Activated B cell treated with CpG ODN at 0.5 μM for 24 hours (primary cell): ENCODE measurements at places on chromosomes 4 and X. TPM values are rescaled to one million over a fixed set of nuclear protein-coding genes. Genes with fewer than 3 reads are reported as not detected.
A peak's percentile ranks its signal among the peaks of the same experiment; 100 is the strongest.

DNA sequence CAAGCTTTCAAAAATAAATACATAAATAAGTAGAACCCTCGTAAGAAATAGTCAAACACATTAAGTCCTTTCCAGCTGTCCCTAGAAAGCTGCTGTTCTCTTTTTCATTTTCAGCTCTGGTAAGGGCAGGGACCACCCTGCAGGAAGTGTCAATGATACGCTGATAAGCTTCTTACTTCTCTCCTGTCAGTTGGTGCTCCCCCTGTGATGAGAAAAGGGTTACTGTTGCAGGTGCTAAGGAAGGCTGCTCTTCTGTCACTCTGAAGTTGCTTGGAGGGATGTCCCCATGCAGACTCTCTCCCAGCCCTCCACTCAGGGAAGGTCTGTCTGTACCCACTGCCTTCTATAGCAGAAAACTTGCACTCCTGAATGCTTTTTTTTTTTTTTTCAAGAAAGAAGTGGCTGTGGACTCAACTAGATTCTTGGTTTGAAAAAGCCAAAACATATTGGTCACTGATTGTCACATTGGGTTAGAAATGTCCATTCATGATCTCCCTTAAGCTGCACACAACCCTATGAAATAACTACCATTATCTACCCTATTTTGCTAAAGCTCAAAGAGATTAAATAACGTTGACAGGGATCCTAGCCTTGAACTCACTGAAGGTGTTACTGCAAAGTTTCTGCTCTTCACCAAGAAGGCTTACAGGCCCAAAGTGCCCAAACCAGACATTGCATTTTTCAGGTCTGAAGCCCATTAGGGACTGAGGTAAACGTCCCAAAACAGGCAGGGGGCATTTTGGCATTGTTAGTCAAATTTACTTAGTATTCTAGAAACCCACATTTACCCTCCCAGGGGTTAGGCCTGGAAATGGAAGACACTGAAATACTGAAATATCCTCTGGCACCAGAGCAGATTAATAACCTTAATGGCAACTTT lies 1.2 kb downstream of the CXCL3 start:
- no peak for DNase-seq

- no peak for DNase-seq
Observed at GRCh38 chr4:162706051-162706450, 460.6 kb downstream of the NAF1 start.

GRCh38 chr4:101198682-101199339 lies 148.5 kb downstream of the PPP3CA start:
- no peak for DNase-seq

PDE6B gene
- 13.8 and 15.0 TPM in 2 replicates for total RNA-seq

DNA sequence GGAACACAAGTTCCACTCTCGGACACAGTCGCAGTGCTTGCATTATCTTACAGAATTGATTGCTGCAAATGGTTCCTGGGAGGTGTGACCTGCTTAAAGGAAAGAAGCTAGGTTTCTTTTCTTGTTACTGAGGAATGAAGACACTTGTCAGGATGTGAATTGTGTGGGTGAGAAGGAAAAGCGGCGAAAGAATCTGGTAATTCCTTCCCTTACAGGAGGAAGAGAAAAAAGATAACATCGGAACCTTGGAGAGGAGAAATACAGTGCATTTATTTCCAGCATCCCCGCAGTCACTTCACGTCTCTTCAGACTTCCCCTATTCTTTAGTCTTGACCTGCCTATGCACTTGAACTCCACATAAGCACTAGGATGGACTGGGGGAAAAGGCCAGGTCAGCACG lies 389 bp upstream of the CCSER1 start:
- no peak for DNase-seq

GRCh38 chrX:150547375-150548115 lies 20.9 kb upstream of the MTM1 start:
- peak; percentile 32 for DNase-seq

GRCh38 chrX:1390621-1391369 lies 1.1 kb downstream of the SLC25A6 start:
- peak; percentile 10 for DNase-seq

DNA sequence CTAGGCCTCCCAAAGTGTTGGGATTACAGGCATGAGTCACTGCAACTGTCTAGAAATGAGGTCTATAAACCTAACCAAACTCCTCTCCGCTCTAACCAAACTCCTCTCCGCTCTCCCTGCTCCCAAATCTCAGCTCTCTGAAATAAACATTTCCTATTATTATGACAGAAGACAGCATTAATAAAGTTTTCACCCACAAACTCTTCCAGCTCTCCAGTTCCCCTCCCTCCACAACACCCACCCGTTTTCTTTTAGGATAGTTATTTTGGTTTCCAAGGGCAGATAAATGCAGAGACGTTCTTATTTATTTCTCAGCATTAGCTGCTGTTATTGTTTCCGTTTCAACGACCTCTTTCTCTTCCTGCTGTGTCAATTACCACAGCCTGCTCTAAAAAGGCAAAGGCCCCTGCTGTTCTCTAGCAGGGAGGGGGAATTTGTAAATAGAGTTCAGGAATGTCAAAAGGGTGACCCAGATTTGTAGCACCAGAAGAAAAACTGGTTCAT lies 13.3 kb upstream of the SCD5 start:
- DNase-seq = no peak
